ENCODE measurements at places on chromosomes 6 and 20.

DNA sequence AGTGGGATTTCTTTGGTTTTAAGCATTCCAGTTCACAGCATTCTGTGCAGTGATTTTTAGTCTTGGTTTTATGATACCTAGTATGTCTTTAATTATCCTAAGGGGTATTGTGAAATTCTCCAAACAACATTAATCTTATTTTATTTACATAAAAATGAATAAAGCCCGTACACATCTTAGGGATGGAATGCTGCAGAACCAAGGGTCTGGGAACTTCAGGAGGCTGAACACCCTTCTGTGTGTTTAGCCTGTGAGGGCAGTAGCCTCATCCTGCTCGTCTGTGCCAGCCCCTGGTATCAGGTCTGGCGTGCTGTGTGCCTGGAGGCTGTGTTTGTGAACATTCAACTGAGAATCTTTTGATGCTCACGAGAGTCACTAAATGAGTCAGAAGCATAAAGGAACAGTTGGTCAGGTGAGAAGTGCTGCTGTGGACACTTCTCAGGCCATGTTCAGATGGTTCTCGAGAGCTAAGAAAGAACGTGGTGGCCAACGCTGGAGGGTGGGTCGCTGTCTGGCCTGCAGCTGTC, 25.2 kb upstream of the C20orf204 start:
- no peak for DNase-seq

- DNase-seq, result no peak
Measured at GRCh38 chr6:56840467-56841380, 114.2 kb upstream of the BEND6 start.

DNA sequence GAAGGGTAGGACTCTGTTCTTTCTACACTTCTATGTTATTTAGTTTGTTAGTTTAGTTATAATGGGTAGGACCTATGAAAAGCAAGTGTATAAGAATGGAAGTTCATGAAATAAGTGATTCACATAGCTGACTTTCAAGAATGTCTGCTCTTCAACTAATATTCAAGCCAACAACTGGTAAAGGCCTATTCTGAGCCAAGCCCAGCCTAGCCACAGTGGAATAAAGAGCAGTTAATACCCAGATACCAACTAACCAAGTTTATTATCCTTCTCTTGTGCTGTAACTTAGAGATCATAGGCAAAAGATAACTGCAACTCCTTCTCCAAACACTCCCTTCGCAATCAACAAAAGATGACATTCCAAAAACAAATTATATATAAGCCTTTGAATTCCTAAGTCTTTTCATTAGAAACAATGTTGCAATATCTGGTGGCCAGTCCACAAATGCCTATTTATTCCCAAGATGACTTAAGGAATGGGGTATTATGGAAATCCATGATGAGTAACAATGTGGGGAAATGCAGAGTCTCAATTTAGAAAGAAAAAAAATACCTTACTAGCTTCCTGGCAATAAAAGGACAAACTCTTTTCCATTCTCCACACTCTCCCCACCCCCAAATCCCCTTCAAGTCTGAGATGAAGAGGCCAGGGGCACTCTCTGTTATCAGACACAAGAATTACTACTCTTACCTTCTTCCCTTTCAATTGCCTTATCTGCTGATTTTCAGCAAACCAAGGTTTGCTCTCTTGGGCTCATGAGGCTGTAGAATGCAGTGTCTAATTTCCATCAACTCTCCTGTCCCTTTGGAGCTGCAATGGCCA, 27.4 kb downstream of the BTBD9 start:
- no peak for DNase-seq

- DNase-seq, result peak; percentile 65
Measured at GRCh38 chr6:109008537-109009235, 86.0 kb downstream of the SESN1 start.

GRCh38 chr6:64258302-64258701, 622.7 kb downstream of the PHF3 start:
- DNase-seq, result no peak

DNA sequence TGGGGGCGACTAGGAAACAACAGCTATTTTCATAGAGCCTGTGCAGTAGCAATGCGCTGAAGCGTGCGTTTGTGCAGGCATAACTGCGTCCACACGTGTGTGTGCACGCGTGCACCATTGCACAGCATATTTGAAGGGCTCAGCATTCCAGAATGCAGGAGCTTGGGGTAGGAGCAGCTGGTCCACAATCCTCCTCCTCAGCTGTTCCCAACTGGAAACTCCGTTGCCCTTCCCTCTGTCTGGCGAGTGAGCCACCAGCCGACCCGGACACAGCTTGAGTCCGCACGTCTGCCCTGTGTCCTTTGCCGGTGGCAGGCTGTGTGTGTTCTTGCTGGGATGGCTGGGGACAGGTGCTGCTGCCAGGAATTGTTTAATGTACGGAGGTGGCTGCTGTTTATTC, 110.2 kb downstream of the SASH1 start:
- no peak for DNase-seq

DNA sequence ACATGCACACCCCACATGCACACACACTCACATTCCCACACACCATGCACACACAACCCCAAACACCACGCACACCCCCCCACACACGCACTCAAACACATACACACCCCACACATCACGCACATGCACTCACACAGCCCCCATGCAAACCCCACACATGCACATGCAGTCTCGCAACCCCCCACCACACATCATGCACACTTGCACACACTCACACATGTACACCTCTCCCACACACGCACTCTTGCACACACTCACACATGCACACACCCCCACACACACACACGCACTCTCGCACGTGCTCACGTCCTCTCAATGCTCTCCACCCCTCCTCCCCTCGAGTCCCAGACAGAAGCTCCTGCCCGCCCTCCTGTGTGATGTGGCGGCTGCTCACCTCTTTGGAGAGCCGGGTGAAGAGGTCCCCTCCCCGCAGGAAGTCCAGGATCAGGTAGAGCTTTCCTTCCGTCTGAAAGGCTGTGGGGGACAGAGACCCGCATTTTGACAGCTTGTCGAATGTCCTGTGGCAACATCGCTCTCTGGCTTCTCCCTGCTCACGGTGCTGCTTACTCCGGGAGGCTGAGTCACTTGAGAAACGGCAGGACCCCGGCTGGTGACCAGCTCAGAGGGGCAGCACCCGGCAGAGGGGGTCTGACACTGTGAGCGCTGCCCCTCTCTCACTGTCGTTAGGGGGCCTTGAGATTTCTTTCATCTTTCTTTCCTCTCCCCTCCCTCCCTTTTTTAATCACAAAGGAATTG, 78.5 kb downstream of the RAMACL start:
- no peak for DNase-seq

DNA sequence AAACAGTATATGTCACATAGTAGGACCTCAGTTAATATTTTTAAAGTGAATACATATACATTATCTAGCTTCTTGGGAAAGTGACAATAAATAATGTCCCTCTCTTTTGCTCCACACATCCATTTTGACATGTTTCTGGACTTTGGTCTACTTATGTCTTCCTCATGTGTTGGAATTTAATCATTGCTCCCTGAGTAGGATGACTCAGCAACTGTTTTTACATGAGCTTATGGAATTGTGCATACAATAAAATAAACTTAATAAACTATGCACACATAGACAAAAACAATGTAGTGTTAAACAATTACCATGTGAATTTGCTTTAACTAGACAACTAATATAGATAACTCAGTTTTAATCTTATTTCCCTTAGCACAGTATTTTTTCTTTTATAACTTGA, 503.8 kb downstream of the TFAP2B start:
- DNase-seq, result no peak

GRCh38 chr6:10800810-10801209, 37.5 kb downstream of the MAK start:
- no peak for DNase-seq

DNA sequence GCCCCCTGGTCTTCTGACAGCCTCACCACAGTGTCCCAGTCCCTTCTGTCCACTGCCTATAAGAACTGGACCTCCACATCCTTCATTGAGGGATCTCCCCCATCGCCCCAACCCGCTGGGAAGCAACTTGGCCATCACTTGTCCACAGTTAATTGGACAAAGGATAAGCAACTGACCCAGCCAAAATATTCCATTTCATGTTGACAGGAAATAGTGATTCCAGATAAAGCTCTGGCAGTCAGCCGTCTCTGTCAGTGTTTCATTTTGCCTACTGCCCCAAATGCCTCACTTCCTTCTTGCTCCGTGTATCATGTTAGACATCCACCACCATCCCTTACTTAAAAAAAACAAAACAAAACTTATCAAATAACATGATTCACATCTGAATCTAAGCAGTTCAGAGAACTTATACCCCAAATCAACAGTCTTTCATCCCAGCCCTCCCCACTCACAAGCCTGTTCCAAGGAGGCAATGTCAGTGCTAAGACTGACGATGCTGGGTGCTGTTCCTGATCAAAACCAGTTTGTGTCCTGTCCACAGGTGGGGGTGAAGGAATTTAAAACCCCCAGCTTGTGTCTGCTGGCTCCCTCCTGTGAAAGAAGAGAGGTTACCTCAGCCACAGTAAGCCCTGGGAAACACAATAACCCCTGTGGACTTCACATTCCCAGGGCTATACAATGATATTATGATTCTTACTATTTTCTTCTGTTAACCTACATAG, 162.5 kb downstream of the WDR27 start:
- no peak for DNase-seq
